Brain (organoid and tissue), 16 donors: ENCODE measurements at places on chromosomes 5 and 9.

GRCh38 chr5:150069672-150070627 lies 16.4 kb downstream of the CSF1R start:
- DNase-seq, result no peak

- no peak for DNase-seq
Measured at GRCh38 chr9:90872835-90873294, 71.2 kb downstream of the SYK start.

GRCh38 chr5:123868267-123868666 lies 356.3 kb downstream of the CSNK1G3 start:
- no peak for DNase-seq

GRCh38 chr5:126374109-126374416 lies 49.1 kb upstream of the GRAMD2B start:
- DNase-seq, result no peak

DNA sequence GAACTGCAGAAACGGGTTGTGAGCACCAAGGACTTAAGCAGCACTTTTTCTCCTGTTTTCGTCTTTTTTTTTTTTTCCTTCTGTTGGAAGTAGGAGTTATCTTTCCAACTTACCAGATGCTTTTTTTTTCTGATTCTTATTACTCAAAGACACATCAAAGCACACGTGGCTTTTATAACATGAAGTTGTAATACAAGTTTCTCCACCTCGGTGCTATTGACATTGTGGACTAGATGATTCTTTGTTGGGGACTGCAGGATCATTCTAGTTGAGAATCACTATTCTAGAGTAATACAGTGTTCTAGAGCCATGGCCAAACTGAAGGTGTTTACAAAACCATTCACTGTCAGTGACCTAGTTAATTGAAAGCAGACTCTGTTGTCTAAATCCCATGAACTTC lies 51.5 kb downstream of the MYO10 start:
- no peak for DNase-seq
